8988T (cell line): ENCODE measurements at places on chromosomes 6 and 20.

DNA sequence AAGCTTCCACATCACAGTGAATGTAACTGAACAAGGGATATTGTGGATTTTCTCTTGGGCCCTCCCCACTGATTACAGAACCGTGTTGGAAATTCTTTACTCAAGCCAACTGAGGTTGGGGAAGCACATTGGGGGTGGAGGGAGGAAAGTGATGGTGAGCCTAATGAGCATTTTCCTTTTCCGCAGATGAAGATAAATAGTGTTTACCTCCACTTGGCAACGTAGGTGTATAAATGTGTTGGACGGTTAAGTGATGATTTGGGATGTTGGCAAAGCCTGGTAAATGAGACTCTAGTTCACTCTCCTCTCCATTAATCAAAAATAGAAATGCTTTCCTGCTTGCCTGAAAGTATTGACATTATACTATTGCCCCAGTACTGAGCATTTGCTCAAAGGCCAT is 27.1 kb upstream of the NRN1 start:
- DNase-seq = no peak

DNA sequence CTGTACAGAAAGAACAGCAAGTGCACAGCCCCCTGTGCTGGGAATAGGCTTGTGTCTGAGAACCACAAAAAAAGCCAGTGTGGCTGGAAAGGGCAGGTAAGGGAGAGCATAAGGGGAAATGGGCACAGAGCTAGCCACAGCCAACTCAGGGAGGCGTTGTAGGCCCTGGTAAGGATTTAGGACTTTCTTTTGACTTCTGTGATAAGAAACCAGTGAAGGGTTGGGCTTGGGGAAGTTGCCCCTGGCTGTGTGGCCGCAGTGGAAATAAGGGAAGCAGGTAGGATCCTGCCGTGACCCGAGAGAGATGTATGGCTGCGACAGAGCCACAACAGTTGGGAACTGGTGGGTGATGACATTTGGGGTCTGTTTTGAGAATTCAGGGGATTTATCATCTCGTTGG is 30.0 kb upstream of the PHACTR2 start:
- no peak for DNase-seq

DNA sequence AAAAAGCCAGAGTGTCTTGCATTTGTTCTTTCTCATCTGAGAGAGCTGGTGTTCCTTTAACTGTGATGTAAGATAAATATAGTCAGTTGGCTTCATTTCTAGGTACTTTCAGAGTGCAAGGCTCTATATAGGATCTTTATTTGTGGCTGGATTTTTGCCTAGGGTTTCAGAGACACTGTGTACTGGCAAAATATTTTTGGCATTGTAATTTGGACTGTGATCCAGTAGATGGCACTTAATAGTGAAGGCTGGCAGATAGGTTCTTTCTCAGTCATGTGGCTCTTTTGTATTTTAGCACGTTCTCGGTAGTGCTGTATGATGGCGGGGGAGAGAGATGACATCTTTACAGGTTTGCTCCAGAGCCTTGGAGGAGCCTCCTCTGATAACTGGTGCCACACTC is 26.8 kb upstream of the SLC35B3 start:
- DNase-seq = no peak

DNA sequence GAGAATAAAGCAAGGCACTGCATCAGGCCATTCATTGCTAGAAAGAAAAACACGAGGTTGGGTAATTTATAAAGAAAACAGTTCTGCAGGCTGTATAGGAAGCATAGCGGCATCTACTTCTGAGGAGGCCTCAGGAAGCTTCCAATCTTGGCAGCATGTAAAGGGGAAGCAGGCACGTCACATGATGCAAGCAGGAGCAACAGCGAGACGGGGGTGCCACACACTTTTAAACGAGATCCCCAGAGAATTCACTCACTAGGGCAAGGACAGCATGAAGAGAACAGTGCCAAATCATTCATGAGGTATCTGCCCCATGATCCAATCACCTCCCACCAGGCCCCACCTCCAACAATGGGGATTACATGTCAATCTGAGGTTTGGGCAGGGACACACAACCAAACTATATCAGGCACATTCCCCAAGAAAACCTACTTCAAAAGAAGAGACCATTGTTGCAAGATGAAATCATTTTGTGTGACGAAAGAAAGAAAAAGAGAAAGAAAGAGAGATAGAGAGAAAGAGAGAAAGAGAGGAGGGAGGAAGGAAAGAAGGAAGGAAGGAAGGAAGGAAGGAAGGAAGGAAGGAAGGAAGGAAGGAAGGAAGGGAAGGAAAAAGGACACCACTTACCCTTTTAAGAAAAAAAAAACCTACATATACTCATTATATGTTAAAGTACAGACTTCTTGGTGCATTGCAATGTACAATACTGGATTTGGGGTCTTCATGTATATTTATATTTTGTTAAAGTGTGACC is 95.9 kb upstream of the PLEKHG1 start:
- no peak for DNase-seq

DNA sequence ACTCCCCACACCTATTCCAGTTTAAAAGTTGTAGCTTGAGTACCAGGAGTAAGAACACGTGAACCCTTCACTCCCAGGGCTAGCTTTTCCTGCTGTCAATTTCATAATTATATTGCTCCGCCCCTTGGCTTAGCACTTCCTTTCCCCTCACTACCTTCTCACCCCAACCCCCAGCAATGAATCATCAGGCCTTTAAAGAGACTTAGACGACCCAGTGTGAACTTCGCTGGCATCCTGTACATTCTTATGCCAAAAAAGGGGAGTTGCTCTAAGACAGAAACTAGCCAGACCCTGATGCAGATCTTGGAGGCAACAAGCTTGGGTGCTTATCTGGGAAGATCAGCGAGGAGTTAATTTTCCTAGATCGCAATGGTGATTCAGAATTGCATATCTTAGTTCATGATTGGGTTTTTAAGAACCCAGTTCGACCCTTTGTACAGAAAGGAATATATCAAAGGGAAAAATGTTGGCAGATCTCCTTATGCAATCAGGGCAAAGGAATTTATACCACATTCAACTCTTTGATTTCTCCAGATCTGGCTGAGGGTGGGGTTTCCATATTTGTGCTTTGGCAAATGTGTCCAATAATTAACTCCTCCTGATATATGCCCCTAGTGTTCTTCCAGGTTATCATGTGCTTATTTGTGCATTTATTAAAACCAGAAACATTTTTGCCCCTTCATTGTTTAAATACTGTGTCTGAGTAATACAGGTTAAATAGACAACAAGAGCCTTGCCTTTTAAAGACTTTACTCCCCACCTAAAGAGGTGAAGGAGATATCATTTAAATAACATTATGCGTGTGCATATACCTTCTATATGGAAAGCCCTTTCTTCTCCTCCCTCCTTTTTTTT is 8.1 kb upstream of the ATXN1 start:
- DNase-seq = no peak

DNA sequence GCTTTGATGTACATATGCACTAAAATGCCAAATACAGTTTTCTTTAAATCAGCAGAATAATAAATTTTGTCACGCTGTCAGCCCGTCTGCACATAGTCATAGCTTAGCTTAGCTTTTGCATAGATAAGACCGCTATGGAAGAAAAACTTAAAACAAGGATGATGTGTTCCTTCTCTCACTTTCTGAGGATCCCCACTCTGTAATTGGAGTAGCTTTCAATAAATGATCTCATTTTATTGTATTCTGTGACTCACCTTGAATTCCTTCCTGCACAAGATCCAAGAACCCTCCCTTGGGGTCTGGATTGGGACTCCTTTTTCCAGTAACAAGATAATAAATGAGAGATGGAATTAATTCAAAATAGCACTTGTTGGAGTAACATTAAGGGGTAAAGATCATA is 186.2 kb downstream of the CDH26 start:
- no peak for DNase-seq

- DNase-seq = no peak
Observed at GRCh38 chr20:3672547-3673171, 9.2 kb downstream of the ADAM33 start.

DNA sequence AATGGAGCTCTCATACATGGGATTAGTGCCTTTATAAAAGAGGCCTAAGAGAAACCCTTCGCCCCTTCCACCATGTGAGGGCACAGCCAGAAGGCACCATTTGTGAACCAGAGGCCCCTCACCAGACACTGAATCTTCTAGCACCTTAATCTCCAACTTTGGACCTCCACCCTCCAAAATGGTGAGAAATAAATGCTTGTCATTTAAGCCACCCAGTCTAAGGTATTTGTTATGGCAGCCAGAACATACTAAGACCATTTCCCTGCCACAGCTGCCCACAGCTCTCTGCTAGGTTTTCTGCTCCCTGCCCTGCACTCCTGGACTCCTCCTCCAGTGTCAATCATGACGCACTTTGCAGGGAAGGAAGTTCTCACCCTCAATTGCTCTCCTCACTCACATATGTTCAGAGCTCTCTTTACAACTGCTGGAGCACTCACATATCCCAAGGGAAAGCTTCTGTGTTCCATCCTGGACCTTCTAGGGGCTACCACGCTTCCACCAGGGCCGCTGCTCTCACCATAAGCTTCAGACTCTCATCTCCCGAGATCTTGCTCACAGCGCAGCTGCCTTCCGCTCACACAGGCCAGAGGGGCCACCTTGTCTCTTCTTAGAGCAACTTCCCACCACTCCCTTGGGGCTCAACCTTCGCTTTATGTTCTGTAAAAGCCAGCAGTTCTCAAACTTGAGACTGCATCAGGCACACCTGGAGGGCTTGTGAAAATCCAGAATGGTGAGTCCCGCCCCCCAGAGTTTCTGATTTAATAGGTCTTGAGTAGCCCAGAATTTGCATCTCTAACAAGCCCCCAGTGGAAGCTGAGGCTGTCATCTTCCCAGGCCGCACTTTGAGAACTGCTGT is 1.6 kb upstream of the LY86 start:
- DNase-seq = no peak

DNA sequence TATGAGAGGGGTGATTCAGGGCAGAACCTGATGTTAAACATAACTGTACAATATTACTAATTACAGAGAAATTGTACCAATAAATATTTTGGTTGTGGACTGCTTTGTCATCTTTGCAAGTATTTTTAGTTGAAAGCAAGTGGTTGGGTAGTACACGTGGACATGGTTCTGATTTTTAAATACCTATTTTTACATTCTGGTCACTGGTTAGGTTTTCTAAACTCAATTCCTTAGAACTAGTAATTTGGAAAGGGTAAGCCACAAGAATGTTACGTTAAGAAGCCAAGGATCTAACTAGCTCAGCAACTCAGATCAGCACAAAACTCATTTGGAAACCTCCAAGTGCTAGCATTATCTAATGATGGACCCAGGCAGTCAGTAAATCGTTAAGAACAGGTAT is 2.7 kb downstream of the EPB41L2 start:
- no peak for DNase-seq

GRCh38 chr6:106916891-106917290 is 57.6 kb downstream of the CD24 start:
- no peak for DNase-seq

DNA sequence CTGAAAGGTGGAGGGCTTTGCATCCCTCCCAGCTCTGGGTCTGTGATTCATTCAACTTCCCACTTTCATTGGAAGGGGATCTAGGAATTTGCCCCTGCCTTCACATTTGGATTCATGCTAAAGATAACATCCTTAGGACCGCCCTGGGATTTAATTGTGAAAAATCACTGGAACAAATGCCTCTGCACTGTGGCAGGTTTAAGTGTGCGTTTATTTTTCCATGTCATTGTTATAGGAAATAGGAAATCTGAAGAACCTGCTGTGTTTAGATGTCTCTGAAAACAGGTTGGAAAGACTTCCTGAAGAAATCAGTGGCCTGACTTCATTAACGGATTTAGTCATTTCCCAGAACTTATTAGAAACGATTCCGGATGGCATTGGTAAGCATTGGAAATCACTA is 104.7 kb downstream of the LRRC1 start:
- DNase-seq = no peak

- DNase-seq = no peak
Observed at GRCh38 chr6:119312441-119312840, 37.1 kb downstream of the MAN1A1 start.

DNA sequence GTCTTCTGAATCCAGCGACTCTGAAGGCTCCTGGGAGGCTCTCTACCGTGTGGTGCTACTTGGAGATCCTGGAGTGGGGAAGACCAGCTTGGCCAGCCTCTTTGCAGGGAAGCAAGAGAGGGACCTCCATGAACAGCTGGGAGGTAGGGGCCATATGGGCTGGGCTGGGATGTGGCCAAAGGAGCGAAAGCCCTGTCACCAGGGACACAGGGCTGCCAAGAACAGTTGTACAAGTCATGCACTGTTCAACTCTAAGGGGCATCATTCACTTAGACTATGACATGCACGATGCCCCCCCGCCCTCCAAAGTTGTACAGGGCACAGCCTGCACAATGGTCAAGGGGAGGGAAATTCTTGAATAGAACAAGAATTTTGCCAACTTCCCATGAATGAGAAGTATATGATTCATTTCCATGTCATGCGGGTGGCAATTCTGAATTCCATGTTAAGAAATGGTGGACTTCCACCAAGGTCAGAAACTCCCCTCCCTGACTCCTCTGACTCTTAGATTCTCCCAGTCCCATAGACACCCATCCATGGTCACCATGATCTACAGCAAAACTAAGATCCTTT is 1.6 kb downstream of the REM1 start:
- DNase-seq = peak; percentile 46

- no peak for DNase-seq
Observed at GRCh38 chr20:11352041-11352440, 565.7 kb upstream of the BTBD3 start.

DNA sequence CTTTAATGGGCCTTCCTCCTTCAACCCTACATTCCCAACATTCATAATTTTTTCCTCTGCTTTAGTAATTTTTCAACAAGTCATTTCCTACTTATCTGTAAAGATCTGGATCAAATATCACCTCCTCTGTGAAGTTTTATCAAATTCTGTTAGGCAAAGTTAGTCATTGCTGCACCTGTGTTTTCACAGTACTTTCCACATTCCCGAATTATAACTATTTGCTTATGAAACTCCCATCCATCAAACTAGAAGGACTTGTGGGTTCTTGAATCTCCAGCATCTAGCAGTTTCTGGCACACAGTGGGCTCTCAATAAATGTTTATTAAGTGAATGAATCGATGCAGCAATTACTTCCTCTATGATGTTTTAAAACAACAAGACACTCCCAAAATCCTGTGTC is 257.6 kb downstream of the HDGFL1 start:
- DNase-seq = no peak

GRCh38 chr6:129609635-129610034 is 100.3 kb downstream of the ARHGAP18 start:
- no peak for DNase-seq

- DNase-seq = peak; percentile 66
Observed at GRCh38 chr6:39934131-39934757, at the start of gene MOCS1. Gene MOCS1, minus strand, starts transcription at chr6:39934462. Its CDS starts 45 bp downstream, at chr6:39934417.

- DNase-seq = no peak
Observed at GRCh38 chr20:34377072-34377847, 14.2 kb downstream of the ITCH start.
